ENCODE measurements at places on chromosomes 16 and 17.

- no peak for DNase-seq
Measured at GRCh38 chr16:48500981-48501380, 109.0 kb downstream of the N4BP1 start.

DNA sequence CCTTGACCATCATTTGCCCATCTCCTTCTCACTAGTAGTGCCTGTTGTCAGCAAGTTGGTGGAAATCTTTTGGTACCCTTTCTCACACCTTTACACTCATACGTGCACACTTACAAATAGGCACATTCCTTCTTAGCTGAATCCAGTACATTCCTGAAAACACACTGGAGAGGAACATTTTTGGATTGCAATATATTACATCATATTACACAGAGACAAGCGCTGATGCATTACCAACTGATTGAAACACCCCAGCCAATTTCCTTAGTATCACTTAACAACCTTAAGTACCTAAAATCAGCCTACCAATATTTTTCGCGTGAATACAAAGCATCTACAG is 64.1 kb downstream of the PLCG2 start:
- no peak for DNase-seq

DNA sequence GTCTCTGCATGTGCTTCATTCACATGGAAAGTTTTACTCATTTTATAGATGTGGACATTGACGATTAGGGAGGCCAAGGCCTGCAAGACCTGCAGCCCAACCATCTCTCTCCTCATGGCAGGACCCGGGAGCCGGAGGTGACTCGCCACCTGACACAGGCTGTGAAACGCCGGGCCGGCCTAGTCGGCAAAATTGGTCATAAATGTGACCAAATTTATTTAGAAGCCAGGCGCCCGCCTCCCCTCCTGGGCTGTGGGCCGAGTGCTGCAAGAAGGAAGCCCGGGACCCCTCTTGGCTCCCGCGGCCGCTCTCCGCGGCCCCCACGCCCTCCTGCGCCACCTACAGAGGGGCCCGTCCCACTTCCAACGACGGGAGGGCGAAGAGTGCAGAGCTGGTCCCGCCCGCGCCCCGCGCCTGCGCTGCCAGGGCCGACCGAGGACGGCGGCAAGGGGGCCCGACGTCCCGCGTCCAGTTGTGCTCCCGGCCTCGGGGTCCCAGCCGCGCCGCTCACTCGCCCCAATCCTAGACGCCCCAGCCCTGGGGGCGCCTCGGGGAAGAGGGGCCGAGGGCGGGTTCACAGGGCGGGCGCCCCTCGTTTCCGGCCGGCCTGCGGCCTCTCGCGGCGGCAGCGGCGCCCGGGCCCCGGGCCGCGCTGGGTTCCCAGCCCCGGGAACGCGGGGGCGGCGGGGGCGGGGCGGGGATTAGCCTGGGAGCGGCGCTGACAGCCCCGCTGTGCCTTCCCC is 47.5 kb downstream of the WNT3 start:
- DNase-seq = no peak

DNA sequence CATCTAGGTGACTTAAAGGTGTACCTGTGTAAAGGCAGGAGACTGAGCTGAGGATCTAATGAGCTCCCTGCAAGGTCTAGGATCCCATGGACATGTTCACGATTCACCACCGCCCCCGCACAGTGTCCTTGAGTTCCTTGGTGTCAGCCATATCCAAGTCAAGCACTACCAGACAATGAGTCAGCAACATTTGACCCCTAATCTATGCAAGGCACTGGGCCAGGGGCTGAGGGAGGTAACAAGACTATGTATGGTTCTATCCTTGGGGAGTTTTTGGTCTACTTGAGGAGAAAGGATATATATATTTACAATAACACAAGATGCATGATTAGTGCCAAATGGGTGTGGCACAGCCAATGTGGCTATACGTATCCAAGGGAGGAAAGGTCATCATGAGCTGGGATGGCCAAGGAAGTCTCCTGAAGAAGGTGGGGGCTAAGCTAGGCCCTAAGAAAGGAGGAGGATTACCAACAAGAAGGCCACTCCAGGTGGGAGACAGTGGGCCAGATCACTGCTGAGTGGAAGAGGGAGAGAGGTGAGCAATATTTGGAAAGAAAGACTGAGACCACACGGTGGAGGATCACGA is 35.0 kb downstream of the ITGB3 start:
- no peak for DNase-seq

GRCh38 chr16:23013484-23013883 is 135.8 kb downstream of the USP31 start:
- DNase-seq = no peak

- no peak for DNase-seq
Measured at GRCh38 chr17:66661411-66662256, 173.3 kb upstream of the CACNG5 start.

- no peak for DNase-seq
Measured at GRCh38 chr16:22681554-22682291, 132.2 kb upstream of the HS3ST2 start.

GRCh38 chr16:19645557-19645981 is 72.5 kb downstream of the KNOP1 start:
- no peak for DNase-seq

- no peak for DNase-seq
Measured at GRCh38 chr16:87538160-87538559, 45.3 kb upstream of the ZCCHC14 start.

DNA sequence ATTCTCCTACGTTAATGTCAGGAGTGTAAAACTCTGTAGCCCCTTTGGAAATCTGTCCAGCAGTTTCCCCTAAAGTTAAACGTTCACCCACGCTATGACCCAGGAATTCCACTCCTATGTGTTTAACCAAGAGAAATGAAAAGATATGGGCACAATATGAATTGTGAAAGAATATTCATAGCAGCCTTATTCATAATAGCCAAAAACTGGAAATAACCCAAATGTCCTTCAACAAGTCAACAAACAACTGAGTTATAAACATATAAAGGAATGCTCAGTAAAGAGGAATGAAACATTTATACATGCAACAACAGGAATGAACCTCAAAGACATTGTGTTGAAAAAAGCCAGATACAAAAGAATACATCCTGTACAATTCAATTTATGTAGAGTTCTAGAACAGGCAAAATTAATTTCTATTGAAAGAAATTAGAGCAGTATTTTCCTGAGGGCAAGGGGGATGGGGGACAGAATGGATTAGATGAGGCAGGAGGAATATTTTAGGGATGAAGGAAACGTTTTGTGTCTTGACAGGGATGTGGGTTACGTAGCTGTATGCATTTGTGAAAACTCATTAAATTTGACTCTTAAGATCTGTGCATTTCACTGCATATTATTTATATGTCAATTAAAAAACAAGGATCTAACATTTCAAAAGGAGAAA is 286.7 kb upstream of the CDH5 start:
- no peak for DNase-seq

- no peak for DNase-seq
Measured at GRCh38 chr17:67046398-67046797, 2.0 kb downstream of the CACNG1 start.

Measured in cortex of kidney (tissue), 1 donor.